HT1080 (cell line): ENCODE measurements at places on chromosomes 6 and 20. TPM values are rescaled to one million over a fixed set of nuclear protein-coding genes. Genes with fewer than 3 reads are reported as not detected.
A peak's percentile ranks its signal among the peaks of the same experiment; 100 is the strongest.

SOX18 gene
- 0.11 and 0.57 TPM in 2 replicates for total RNA-seq

DNA sequence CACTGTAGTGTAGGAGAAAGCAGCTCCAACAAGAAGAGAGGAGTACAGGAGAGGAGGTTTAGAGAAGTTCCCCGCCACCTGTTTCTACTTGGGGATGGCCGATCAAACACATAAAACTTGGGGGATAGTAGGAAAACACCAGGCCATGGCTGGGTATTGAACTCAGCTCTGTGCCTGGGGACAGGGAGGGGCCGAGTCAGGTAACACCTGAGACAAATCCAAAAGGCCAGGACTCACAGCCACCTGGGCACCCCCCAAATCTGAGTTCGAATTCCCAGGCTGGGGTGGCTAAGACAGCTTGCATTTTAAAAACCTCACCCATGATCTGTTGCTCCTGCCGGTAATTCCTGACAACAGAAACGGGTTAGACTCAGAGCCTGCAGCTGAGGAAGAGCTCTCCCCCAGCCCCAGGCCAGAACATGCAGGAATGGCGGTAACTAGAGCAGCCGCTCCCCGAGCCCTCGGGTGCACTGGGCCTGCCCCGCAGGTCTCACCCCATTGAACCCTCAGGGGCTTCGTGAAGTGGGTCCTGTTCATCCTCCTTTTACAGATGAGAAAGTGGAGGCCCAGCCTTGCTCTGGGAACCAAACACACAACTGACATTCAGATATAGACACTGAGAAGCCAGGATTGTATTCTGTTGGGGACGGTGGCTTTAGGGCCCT lies 61.0 kb downstream of the TCP11 start:
- DNase-seq: no peak

DCDC2 gene
- total RNA-seq: 0.27 TPM in 1 of 2 replicates, not detected in the other

GRCh38 chr6:3750317-3751076 lies 1.0 kb downstream of the PXDC1 start:
- DNase-seq: peak; percentile 48

ASXL1 gene
- 31.8 and 38.8 TPM in 2 replicates for total RNA-seq

PBOV1 gene
- not detected in 2 replicates for total RNA-seq

NRSN2 gene
- 18.8 and 21.7 TPM in 2 replicates for total RNA-seq

PMEPA1 gene
- total RNA-seq: 6.3 and 7.9 TPM in 2 replicates

ANGPT4 gene
- total RNA-seq: 0.02 TPM in 1 of 2 replicates, not detected in the other

DNA sequence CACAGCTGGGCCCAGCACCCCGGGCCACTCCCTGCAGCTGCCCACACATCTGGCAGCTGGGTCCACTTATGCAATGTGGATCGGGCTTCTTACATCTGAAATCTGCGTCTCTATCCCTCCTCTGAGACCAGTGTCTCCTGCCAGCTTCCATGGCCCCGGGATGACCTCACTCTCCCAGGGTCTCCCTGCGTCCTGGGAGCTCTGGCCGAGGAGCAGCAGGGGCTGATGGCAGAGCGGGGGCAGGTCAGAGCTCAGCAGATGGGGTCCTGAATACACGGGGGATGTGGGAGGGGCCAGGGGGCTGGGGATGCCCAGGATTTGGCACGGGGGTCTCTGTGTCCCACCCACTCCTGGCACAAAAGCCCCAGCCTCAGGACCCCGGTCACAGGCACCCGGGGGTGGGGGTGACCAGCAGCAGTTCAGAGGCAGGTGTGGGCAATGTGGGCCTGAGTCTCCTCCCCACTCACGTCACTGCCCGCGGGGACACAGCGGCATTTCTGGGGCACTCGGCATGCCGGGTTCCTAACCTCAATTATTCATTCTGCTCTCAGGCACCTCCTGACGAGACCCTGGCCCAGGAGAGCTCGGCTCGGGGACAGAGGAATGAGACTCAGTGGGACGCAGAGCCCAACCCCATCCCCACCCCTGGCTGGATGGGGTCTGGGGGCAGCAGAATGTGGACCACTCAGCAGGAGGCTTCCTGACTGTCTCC lies 16.4 kb downstream of the CHRNA4 start:
- DNase-seq: no peak

- DNase-seq: no peak
These were observed 11.3 kb downstream of the KCNK15 start for GRCh38 chr20:44756956-44757355.

DNA sequence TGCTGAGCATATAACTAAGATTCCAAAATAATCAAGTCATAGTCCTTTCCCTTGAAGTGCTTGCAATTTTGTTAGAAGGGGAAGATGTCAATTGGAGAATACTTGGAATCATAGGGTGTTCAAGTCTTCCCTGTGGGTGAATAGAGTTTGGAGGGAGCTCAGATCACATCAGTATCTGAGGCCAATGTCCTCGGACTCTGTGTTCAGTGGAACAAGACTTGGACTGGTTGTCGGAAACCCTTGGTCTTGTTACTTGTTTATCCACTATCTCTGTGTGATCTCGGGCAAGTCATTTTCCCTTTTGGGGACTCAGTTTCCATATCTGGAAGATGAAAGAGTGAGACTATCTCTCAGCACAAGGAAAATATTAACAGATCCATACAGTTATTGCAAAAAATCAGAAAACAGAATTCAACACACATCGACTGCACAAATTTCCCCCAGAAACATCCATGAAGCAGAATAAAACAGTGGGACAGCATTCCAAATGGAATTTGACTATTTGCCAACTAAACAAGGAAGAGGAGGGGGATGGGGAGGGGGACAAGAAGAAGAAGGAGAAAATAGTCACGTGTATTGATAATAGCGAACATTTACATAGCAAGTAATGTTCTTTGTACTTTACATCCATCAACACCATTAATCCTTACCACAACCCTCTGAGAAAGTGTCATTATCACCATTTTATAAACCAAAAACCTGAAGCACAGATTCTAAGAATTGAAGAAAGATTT lies 3.9 kb upstream of the EDEM2 start:
- no peak for DNase-seq

DNAH8 gene
- total RNA-seq: not detected in 2 replicates

- no peak for DNase-seq
These were observed 71.2 kb upstream of the SGK1 start for GRCh38 chr6:134389129-134389528.

DNA sequence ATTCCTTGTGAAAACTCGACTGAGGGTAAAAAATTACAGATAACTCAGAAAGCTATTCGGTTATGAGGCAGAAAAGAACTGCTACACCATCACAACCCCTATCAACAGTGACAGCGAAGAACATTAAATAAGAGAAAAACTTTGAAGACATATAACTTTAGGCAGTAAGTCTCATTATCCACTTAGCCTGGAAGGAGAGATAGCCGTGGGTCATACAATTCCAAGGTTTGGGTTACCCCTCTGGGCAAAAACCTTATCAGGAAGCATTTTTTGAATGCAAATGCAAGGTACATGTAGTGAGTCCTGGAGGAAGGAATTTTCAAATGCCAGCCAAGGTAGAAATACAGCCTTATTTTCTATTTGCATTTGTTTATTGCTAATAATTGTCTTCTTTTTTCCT lies 129.8 kb downstream of the FLRT3 start:
- DNase-seq: no peak

DNA sequence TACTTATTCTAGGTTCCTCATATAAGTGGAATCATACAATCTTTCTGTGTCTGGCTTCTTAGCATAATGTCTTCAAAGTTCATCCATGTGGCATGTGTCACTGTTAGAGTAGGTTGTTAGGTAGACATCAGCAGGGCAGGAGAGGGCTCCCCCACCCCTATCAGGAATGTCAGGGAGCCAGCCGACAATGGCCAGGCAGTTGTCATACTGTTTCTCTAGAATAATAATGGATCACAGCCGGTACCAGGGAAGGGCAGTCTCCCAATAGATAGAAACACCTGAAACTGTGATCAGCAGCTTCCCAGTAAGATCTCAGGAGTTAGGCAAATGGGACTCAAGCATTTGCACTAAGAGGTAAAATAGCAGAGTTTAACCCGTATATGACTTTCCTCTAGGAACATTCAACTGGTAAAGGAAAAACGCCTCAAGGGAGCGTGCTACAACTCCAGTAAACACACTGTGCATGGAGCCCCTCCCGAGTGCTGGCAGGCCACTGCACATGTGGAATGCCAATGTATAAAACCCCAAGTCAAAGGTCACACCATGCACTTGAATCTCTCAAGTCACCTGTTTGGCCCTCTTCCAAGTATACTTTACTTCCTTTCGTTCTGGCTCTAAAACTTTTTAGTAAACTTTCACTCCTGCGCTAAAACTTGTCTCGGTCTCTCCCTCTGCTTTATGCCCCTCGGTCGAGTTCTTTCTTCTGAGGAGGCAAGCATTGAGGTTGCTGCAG lies 29.8 kb upstream of the SIRT5 start:
- no peak for DNase-seq

DNA sequence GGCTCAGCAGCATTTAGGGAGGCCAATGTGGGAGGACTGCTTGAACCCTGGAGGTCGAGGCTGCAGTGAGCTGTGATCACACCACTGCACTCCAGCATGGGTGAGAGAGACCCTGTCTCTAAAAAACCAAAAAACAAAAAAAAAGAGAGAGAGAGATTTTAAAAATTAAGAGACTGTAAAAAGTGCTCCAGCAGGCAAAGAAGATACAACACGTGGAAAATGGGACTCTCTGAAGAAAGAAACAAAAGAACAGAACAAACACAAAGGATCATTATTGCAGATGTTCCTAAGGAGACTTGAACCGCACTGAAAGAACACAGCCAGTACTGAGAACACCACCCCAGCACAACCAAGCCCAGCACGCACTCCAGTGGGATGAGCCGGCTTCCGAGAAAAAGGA lies 74.2 kb downstream of the TAF4 start:
- no peak for DNase-seq

- peak; percentile 49 for DNase-seq
These were observed 14.9 kb downstream of the PLN start for GRCh38 chr6:118562959-118563358.
